ENCODE measurements at places on chromosomes 2 and 18.

GRCh38 chr18:62715436-62715758, at the start of gene PHLPP1:
PHLPP1 (plus strand) TSS chr18:62715541; CDS start chr18:62715684, 143 bp downstream.
- DNase-seq: no peak

GRCh38 chr2:229748950-229749349, 34.6 kb upstream of the DNER start:
- no peak for DNase-seq

DNA sequence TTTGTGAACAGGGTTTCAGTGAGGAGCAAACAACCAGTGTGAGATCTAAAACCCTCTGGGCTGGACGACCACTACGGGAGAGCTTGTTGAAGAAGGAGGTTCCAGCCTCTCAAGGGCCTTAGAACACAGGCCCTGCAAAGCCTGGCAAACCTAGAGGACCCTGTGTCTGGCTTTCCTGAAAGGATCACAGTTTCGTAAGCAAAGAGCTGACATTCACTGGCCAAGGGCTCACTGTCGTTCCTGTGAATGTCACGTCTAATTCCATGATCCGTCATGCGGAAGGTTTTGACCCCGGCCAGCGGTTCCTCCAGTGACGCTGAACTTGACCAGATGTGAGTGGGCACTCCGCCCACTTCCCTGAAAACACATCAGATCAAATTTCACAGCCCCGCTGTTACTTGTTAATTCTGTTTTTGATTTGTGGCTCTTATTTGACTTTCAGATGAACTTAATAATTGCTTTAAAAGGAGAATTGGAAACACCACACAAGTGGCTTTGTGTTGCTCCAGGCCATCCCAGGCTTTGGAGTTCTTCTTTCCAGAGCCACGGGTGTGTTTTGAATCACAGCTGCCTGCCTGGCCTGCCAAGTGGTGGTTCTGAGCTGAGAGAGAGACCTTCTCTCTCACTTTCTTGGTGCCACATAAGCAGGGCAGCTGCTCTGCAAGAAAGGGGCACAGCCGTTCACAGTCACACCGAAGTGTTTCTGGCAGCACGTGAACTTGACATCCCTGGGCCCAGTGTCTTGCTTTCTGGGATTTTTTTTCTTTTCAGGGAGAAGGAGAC, 308.4 kb downstream of the NDUFA10 start:
- DNase-seq: peak; percentile 57

DNA sequence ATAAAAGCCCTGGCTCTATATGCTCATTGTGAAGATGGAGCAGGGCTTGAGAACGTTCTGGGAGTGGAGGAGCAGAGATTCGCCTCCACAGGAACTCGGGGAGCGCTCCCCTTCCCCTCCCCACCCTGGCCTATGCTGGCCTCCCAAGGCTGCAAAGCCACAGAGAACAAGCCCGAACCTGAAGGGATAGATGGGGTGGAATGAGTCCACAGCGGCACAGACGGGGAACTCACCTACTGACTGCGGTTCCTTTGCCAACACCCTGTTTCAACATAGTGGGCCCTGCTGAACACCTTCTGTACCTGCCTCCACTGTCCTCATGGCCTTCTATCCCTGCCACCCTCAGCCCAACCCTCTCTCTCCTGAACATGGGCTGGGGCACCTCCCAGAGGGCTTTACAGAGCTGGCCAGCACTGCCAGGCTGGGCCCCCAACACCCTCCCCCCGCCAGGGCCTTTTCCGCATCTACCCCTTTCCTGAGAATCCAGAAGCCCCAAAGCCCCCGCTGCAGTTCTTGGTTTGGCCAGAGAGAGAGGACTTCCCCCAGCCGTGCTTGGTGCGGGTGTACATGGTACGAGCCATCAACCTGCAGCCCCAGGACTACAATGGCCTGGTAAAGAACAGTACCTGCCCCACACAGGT, 41.5 kb downstream of the LMAN2L start:
- DNase-seq: no peak

DNA sequence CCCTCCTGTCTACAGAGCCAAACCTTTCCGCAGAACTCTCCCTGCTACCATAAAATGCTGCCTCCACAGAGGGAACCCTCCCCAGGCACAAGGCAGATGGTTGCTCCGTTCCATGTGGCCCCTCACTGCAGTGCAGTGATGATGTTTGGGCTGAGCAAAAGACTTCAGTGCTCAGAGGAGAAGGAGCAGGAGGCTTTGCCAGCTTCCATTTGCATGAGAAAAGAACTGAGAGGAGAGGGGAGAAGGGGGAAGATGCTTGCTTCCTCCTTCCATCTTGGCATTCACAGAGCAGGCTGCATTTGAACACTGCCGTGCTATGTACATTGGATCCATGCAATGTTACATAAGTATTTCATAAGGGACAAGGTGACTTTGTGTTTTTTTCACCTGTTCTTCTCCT, 46.6 kb upstream of the TMEM200C start:
- DNase-seq: no peak

DNA sequence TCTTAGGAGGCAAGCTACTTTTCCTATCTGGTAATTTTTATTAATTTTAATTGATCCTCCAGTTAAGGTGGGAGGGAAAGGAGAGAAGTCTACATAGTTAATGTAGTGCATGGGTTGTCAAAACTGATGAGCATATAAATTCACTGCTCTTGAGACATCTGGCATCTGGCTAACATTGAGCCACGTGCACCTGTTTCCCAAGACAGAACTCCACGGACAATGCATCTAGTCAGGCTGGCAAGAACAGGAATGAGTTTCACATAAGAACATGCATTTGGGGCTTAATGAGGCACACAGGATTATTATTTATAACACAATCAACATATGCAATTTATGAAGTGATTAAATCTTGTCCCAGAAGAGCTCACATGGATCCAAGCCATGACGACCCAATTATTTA, 16.2 kb upstream of the RAB1A start:
- DNase-seq: no peak

- DNase-seq: no peak
Measured at GRCh38 chr18:27967913-27968824, 208.8 kb downstream of the CDH2 start.

All from Right ventricle myocardium inferior (tissue), 1 donor.